ENCODE measurements at places on chromosomes 7 and 10.

- DNase-seq = no peak
Measured at GRCh38 chr10:123518765-123519164, 147.4 kb upstream of the GPR26 start.

DNA sequence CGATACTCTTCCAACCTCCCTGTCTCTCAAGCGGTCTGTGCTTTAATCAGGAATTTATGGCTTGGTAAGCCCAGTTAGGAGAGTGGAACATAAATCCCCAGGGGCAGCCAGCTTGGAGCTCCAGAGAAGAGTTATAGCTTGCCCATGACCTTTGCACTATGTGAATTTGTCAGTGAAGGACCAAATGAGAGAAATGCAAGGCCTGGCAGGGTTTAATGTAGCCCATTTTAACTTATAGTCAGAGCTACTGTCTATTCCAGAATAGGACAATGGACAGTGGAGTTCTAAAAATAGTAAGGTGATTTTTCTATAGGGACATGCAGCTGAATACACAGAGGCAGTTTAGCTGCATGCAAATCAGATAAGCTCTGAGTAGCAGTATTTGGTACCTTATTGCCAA is 142.6 kb upstream of the CAV2 start:
- DNase-seq = no peak

DNA sequence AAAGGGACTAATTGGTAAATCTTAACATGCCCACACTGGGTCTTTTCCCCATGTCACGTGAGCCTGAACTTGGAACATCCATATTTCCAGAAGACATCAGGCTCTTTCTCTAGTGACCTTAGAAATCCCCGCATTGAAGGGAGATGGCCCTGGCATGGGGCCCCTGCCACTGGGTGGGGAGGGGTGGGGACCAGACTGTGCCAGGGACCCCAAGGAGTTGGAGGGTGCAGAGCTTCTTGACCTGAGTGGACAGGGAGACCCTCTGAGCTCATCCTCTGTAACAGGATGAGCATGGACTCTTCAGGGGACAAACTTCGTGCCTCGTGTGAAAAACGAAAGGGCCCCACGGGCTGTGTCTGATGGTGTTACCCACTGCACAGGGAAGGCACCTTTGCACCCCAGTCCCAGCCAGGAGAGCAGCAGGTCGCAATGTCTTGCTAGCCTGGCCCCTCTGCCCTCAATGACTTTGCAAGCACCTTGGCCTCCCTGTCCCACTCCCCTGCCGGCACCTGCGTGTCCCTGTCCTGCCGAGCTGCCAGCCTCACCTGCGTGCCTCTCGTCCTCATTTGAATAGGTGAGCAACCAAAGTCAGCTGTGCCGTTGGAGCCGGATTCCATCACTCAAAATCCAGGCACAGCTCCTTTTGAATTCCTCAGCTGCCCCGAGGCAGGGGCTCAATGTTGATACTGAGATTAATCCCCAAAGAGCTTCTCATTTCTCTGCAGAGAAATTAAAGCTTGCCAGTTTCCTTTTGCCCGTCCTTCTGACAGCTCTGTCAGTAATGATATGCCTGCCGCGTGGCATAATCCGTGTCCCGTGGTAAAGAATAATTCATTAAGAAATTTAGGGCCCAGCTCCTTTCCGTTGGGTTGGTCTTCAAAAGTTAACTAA is 234.9 kb downstream of the EBF3 start:
- DNase-seq = no peak

DNA sequence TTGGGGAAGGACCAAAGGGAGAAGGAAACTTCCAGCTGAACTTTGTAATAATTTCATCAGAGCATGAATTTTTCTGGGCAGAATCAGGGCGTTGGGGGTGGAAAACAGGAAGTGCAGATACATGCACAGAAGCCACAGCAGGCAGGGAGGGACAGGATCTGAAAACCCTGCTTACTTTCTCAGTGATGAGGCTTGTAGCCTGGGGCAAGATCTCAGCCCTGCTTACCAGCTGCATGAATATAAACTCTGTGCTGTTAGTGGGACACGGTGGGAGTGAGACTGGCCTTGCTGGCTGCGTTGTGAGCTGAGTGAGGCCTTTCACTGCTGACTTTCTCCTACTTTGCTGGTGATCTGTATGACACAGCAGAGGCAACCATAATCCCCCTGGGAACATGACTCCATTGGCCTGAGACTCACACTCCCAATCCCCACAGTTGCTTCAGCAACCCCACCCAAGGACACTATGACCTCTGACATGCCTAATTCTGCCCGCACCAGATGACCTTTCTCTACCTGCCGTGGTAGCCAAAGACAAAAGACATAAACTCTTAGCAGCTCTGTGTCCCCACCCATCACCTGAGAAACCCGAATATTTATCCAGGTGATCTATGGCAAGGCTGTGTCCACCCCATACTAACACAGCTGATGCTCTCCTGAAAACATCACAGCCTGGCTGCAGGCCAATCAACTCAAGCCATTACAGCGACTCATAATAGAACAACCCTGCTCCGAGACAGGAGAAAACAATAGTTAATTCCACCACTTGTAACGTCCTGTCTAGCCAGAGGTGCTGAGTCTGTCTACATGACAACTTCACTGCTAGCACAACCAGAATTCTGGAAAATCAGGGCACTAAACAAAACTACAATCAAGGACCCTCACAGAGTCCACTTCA is 190.7 kb upstream of the CHRM2 start:
- no peak for DNase-seq

DNA sequence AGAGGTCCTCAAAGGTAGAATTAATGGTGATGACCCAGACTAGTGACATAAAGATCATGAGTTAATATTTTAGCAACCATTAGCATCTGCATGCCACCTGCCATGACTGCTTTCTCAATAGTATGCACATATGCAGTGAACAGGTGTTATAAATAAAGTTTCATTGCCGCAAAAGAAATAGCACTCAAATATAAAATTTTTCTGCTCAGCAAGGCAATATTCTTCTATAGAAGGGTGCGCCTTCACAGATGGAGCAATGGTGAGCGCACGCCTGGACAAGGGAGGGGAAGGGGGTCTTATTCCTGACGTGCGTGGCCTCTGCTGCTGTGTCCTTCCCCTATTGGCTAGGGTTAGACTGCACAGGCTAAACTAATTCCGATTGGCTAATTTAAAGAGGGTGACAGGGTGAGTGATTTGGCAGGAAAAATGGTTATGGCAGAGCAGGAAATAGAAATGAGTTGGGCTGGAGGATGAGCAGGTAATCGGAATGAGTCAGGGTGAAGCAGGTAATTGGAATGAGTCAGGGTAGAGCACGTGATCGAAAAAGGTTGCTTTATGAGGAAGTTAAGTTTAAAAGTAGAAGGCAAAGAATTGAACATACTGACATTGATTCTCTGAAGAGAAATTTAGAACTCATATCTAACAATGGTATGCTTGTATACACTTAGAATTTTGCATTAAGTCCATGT is 24.7 kb upstream of the TRIM24 start:
- no peak for DNase-seq

- DNase-seq = no peak
Measured at GRCh38 chr10:125407000-125407502, 246.7 kb upstream of the CTBP2 start.

DNA sequence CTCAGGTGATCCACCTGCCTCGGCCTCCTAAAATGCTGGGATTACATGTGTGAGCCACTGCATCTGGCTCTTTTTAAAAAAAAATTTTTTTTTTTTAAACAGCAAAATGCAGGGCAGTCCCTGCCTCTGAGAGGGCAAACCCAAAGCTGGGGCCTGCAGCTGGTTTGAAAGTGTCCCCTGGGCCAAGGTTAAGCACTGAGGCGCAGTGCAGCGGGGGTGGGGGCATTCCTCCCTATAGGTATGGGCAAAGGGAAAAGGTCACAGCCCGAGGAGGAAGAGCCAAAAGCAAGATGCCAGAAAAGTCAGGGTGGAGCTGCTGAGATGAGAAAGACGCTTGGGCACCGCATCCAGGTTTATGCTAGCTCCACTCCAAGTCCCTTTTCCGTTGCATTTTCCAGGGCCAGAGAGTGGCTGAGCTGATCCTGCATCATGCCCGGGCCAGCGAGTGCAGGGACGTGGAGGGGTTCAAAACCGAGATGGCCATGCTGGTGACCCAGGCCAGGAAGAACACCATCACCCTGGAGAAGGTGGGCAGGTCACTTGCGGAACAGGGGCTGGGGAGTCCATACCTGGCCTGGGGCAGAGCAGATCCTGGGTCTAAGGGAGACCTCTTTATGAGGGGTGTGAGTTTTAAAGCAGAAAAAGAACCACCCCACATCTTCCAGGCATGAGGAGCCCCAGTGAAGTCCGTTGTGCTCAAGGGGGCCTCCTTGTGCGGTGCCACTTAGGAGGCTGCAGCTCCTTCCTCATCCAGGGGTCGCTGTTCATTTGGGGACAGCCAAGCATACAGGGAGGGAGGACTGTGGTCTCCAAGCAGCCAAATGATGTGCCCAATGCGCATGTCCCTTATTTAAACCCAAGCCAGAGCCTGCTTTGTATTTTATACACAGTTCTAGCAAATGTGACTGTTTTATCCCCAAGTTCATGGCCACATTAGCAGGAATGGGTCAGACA is 7.0 kb upstream of the NDUFB2 start:
- DNase-seq = no peak

- DNase-seq = no peak
Measured at GRCh38 chr10:114553436-114553835, 104.6 kb downstream of the ABLIM1 start.

- DNase-seq = no peak
Measured at GRCh38 chr7:149750122-149750845, 23.1 kb downstream of the ZNF467 start.

DNA sequence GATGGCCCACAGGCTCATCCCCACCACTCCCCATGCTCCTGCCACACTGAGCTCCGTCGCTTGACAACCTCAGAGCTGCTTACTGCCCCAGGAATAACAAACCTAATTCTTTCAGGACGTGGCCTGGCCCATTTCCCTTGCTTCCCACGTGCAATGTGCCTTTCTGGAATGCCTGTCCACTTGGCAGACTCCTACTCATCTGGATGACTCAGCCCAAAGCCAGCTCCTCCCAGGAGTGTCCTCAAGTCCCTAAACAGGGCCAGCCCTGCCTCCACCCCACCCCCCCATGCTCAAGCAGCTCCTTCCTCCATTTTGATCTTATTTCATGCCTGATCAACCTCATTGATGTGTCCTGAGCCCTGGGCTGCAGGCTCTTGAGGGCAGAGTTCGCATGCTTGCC is 164.9 kb upstream of the RNF32 start:
- no peak for DNase-seq

All from stimulated activated CD8-positive, alpha-beta memory T cell treated with anti-CD3 and anti-CD28 coated beads, Interleukin-15, amount 100 ng/mL, for 24 hours (primary cell).